Head of caudate nucleus (tissue), 42 donors: ENCODE measurements at places on chromosomes 12 and 14.

GRCh38 chr14:23546450-23547035 lies 5.0 kb downstream of the ZFHX2 start:
- no peak for DNase-seq

GRCh38 chr12:50201987-50202521 lies 34.9 kb upstream of the CERS5 start:
- no peak for DNase-seq

DNA sequence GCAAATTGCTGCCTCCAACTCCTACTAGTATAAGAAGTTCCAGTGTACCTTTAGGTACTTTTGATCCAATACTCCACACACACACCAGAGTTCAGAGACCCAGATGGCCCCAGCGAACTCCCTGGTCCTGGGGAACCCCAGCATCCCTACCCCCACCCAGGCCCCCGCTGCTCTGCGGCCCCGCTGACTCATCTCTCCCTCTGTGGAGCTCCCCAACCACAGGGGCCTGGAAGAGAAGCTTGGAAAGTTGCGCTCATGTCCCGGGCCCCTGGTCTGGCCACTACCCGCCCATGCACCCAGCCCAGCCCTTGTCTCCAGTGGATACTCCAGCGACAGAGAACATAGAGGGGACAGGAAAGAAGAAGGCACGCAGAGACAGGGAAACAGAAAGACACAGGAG lies 4.2 kb upstream of the SP7 start:
- no peak for DNase-seq

DNA sequence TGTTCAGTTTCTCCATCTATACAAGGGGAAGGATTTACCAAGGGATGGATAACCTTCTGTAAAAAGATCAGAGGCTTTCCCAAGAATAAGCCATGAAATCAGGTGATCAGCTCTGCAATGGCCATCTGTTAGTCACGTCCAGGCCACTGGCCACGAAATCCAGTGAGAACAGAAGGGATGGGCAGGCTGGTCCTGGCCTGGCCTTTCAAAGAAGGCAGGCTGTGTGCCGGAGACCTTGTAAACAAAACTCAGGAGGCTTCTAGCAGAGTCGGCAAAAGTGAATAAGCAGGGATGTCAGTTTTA lies 68.5 kb downstream of the RNF34 start:
- no peak for DNase-seq

DNA sequence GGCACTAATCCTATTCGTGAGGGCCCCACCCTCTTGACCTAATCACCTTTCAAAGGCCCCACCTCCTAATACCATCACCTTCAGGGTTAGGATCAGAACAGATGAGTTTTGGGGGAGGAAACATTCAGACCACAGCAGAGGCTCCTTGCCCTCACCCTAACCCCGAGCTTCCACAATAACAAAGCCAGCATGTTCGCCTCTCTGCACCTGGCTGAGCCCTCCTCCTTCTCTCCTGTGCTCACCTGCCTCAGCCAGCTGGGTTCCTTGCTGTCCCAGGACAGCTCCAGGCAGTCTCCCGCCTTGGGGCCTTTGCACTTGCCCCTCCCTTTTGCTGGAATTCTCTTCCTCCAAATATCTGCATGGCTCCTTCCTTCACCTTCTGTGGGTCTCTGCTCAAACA lies 9.7 kb upstream of the RAN start:
- no peak for DNase-seq

DNA sequence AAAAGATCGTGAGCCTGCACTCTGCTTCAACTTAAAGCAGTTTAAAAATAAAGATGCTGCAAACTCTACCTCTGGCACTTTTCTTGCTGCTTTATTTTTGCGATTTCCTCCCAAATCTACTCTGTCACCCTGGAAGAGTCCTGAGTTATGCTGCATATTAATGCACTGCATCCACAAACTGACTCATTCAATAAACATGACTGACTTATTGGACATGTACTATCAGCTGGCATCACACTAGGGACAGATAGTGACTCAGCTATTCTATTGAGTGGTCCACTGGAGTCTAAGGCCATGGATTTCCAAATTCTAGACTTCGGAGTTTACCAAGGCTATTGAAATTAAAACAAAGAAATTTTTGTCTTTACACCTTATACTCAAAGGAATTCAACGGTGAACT lies 90.7 kb upstream of the PTPRR start:
- no peak for DNase-seq

DNA sequence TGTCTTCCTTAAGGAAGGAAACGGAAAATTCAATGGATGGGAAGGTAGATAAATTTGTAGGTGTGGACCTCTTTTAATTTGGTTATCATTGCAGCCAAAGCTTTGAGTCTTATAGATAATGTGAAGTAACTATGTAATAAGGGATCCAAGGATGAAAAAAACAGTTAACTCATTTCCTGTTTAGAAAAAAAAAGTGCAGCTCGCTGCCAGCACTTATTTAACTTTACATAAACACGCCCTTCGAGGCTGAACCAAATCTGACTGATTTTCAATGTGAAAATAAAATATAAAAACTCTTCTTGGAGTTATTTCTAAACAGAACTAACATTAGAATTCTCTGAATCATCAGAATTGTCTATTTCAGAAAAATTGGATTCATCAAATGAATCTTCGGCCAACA lies 7.0 kb downstream of the NUBPL start:
- DNase-seq: no peak

- DNase-seq: no peak
These were observed 3.6 kb upstream of the ELK3 start for GRCh38 chr12:96190413-96191108.

- DNase-seq: no peak
These were observed 717.6 kb downstream of the FSCB start for GRCh38 chr14:43789458-43789857.

GRCh38 chr12:86290615-86291014 lies 34.4 kb upstream of the MGAT4C start:
- no peak for DNase-seq

DNA sequence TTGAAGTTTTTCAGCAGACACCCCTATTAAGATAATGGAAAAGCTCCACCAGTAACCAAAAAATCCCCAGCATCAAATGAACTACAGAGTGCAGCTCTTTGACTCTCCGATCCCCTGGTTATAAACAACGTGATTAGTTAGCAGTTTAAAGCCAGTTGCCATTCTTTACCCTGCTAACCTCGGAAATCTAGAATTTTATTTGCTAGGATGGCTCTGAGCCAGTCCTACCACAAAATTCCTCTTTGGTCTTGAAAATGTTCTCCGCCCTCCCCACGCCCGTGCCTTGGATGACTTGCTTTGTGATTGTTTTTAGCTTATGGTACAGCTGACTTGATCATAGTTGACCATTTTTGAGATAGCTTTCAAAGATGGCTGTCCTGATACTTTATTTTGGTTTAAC lies 1.2 kb downstream of the KLHDC2 start:
- DNase-seq: no peak

DNA sequence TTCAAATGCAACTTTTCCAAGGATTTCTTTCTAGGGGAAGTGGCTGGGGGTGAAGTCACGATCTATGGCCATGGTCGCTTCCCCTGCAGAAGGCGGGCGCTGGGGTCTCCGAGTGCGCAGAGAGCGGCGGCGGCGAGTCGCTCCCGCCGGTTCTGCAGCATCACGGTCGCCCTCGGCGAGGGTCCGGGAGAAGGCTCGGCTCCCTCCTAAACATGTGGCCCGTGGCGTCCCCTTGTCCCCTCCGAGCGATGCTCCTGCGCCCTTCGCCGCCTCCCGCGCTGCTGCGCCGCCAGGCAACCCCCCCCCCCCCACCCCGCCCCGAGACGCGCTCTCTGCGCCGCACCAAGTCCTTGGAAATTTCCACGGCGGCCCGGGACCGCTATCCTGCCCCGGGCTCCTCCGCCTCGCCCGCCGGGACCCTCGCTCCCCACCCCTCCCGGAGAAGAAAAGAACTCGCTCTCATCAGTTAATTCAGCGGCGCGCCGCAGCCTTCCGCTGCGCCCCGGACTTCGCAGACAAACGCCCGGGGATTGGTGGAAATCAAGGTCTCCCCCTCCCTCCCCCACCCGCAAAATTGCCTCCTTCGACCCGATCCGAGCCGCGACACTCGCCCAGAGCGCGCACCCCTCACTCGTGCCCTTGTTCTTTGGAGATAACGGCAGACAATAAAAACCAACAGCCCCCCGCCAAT lies at the start of gene ST8SIA1:
Gene ST8SIA1, minus strand, starts transcription at position 298 of the 691 bp plus-strand sequence. CDS start 475 bp downstream, outside the sequence.
- DNase-seq: peak; percentile 68

DNA sequence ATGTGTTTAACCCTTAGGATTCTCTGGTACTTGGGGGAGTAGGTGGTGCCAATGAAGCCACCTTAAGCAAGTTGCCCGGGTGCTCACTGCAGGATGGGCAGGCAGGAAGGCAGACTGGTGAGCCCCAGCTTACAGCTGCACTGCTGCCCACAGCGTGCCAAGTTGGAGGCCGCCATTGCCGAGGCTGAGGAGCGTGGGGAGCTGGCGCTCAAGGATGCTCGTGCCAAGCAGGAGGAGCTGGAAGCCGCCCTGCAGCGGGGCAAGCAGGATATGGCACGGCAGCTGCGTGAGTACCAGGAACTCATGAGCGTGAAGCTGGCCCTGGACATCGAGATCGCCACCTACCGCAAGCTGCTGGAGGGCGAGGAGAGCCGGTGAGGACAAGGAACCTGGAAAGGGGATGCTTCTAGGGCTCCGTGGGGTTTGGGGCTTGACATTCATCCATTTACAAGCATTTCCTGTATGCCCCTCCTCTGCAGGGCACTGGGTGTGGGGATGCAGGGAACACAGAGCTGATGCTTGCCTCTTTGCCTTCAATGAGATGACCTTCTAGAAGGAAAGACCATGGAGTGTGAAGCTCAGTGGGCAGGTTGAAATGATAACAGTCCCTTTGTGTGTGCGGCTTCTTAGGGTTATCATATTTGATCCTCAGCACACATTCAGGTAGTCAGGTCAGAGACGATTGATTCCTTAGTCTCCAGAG lies 12.4 kb downstream of the KRT7 start:
- no peak for DNase-seq

DNA sequence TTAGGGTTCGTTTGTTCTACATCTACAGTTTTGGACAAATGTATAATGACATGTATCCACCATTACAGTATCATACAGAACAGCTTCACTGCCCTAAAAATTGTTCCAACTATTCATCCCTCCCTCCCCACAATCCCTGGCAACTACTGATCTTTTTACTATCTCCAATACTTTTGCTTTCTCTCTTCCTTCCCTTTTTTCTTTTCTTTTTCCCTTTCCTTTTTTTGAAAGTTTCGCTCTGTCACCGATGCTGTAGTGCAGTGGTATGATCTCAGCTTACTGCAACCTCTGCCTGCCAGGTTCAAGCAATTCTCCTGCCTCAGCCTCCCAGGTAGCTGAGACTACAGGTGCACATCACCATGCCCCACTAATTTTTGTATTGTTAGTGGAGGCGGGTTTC lies 2.6 kb upstream of the ACOT4 start:
- no peak for DNase-seq

GRCh38 chr12:114598111-114598510 lies 85.9 kb downstream of the TBX3 start:
- DNase-seq: no peak

DNA sequence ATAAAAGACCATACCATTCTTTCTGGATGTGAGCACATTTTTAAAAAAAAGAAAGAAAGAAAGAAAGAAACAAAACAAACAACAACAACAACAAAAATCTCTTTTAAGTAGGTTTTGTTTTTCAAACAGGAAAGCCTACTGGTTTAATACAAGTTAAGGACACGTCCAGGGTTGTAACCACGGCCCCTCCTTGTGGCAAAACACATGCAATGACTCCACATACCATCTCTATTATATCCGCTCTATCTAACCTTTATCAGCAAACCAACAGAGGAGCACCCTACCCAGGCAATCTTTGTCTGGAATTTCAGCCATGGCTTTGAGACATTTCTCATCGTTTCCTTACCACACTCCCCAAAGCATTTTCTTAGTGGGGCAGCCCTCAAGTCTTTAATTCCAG lies 360.5 kb upstream of the TMPO start:
- no peak for DNase-seq

DNA sequence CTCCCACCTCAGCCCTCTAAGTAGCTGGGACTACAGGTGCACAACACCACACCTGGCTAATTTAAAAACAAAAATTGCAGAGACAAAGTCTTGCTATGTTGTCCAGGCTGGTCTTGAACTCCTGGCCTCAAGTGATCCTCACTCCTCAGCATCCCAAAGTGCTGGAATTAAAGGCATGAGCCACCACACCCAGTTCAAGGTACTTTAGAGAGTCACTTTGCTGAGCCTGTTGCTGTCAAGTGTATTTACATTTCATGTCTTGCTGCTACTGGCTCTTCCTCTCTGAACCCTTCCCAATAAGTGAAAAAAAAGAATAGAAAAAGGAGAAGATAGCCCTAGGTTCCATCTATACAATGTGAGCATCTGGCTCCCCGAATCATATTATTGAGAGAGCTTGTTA lies 38.4 kb downstream of the SLCO1A2 start:
- DNase-seq: no peak
